ENCODE measurements at places on chromosomes 5 and 9. TPM values are rescaled to one million over a fixed set of nuclear protein-coding genes. Genes with fewer than 3 reads are reported as not detected.

The TLN1 gene
- total RNA-seq = 209 TPM

The PCDHGA9 gene
- 3.8 TPM for total RNA-seq

The GABRA1 gene
- not detected for total RNA-seq

The GRIA1 gene
- total RNA-seq = 0.16 TPM

The CNTLN gene
- total RNA-seq = 8.4 TPM

The ENTREP1 gene
- total RNA-seq = under 0.01 TPM

The SURF6 gene
- total RNA-seq = 8.1 TPM

The RLN1 gene
- total RNA-seq = not detected

The ENG gene
- 13.9 TPM for total RNA-seq

The THBS4 gene
- total RNA-seq = 1.6 TPM

The SLC34A1 gene
- total RNA-seq = not detected

The MARCHF11 gene
- not detected for total RNA-seq

The KCNMB1 gene
- not detected for total RNA-seq

The ANKRD55 gene
- total RNA-seq = not detected

The BTNL3 gene
- not detected for total RNA-seq

The GGTA1 gene
- under 0.01 TPM for total RNA-seq

The SLC36A2 gene
- total RNA-seq = not detected

The GABRA6 gene
- not detected for total RNA-seq

The FANCC gene
- 3.9 TPM for total RNA-seq

The MIER3 gene
- 9.6 TPM for total RNA-seq

The ZFP37 gene
- 3.7 TPM for total RNA-seq

The NUTM2G gene
- total RNA-seq = not detected

The LHX3 gene
- total RNA-seq = not detected

The NELFB gene
- total RNA-seq = 49.2 TPM

The ANKRD34B gene
- not detected for total RNA-seq

The FLT4 gene
- total RNA-seq = 0.09 TPM

The PCDHGA3 gene
- total RNA-seq = 1.9 TPM

The GALNT12 gene
- 37.4 TPM for total RNA-seq

The SRD5A1 gene
- 13.6 TPM for total RNA-seq

The TOR4A gene
- 5.8 TPM for total RNA-seq

The CCL27 gene
- not detected for total RNA-seq

The FUT7 gene
- total RNA-seq = not detected

The CD274 gene
- total RNA-seq = 1.6 TPM

The SLC46A2 gene
- total RNA-seq = not detected

The PCDHGB1 gene
- 1.5 TPM for total RNA-seq

The C5orf52 gene
- total RNA-seq = not detected

The CDC20B gene
- total RNA-seq = 0.09 TPM

The SLC4A9 gene
- not detected for total RNA-seq

The SPATA9 gene
- 0.47 TPM for total RNA-seq

The FCN2 gene
- not detected for total RNA-seq

The DND1 gene
- 0.17 TPM for total RNA-seq

The ARL10 gene
- total RNA-seq = 11.3 TPM

The IL33 gene
- 83.6 TPM for total RNA-seq

The IPO11 gene
- total RNA-seq = 22.7 TPM

The BARHL1 gene
- not detected for total RNA-seq

The PTGES gene
- total RNA-seq = 48.9 TPM

All from bronchial smooth muscle cell (primary cell).